ENCODE measurements at places on chromosomes 12 and 14. TPM values are rescaled to one million over a fixed set of nuclear protein-coding genes. Genes with fewer than 3 reads are reported as not detected.

NTN4 gene
- 5.4 TPM for total RNA-seq

DNA sequence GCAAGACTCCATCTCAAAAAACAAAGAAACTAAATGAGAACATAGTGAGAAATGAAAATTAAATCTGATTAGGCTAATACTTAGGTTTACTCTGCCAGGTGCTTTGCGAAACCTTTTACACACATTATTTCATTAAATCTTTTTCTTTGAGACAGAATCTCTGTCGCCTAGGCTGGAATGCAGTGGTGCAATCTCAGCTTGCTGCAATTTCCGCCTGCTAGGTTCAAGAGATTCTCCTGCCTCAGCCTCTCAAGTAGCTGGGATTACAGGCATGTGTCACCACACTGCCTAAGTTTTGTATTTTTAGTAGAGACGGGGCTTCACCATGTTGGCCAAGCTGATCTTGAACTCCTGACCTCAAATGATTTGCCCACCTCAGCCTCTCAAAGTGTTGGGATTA is 21.9 kb upstream of the EEA1 start:
- H3K27me3 ChIP-seq: no peaks in the 10 kb centered on the region
- no peak for DNase-seq
- no peaks in the 10 kb centered on the region for H3K4me1 ChIP-seq
- no peak overlapping the region for H3K4me3 ChIP-seq

- H3K36me3 ChIP-seq: no peaks in the 10 kb centered on the region
Measured at GRCh38 chr14:61033855-61034254, 52.8 kb downstream of the SLC38A6 start.

DNA sequence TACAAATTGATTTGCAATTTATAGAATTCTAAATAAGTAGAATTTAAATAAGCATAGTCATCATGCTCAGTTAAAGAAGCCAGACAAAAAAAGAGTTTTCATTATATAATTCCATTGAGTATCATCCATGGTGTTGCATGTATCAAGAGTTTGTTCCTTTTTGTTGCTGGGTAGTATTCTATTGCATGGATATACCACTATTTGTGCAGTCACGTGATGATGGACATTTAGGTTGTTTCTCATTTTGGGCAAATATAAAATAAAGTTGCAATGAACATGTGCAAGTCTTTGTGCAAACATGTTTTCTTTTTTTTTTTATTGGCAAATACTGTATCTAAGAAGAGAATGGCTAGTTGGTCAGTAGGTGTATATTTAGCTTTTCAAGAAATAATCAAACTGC is 186.2 kb upstream of the FRMD6 start:
- H3K27me3 ChIP-seq: no peaks in the 10 kb centered on the region
- no peak overlapping the region for H3K27ac ChIP-seq
- no peak overlapping the region for H3K4me3 ChIP-seq
- no peaks in the 10 kb centered on the region for H3K36me3 ChIP-seq
- peaks cover 19% of the 10 kb centered on the region for H3K4me1 ChIP-seq
- no peak for DNase-seq

RNU6-7 gene
- not detected for total RNA-seq

DNA sequence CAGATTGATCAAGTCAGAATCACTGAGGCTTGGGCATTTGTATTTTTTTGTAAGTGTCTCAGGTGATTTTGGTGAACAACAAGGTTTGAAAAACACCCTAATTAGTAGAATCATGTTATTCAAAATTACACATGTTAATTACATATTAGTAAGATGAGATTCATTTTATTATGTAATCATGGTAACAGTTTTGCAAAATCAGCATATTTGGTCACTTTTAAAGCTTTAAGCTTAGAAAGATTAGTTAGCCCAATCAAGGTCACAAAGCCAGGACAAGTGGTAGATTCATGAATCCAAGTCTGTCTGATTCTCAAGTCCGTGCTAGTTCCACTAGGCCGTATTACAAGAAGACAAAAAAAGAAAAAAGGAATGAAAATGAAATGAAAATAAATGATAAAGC is 218.4 kb upstream of the FAR2 start:
- no peaks in the 10 kb centered on the region for H3K27me3 ChIP-seq
- no peak overlapping the region for H3K27ac ChIP-seq
- no peaks in the 10 kb centered on the region for H3K36me3 ChIP-seq
- no peaks in the 10 kb centered on the region for H3K4me1 ChIP-seq
- no peak overlapping the region for H3K4me3 ChIP-seq
- DNase-seq: no peak

GRCh38 chr12:9707356-9707755 is 25.5 kb downstream of the CLECL1 start:
- H3K4me1 ChIP-seq: peaks cover 12% of the 10 kb centered on the region
- no peak overlapping the region for H3K4me3 ChIP-seq
- DNase-seq: no peak

RAB21 gene
- total RNA-seq: 37.8 TPM

DNA sequence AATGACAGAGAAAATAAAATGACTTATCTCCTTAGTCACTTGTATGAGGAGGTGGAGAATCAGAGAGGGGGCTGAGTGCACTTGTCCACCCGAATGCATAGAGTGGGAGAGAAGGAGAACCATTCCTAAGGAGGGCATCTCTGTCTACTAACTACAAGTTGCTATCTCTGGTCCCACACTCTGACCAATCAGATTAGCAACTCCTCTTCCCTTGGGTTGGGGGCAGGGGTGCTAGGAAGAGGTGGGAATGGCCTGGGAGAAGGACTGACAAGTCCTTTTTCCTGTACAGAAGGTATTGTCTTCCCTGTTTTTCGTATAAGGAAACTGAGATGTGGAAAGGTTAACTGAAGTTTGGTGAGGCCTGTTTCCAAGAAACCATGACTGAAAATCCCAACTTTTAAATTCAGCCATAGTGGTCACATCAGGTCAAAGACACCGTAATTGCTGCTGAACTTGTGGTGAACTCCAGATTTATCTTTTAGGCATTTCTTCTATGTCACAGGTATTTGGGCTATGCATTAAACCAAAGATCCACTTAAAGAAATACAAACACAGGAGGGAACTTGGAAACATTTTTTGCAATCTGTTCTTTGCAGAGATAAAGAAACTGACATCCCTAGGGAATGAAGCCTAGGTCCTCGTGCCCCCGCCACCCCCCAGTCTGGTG is 207.8 kb downstream of the CRADD start:
- no peaks in the 10 kb centered on the region for H3K4me1 ChIP-seq
- no peaks in the 10 kb centered on the region for H3K27me3 ChIP-seq
- H3K4me3 ChIP-seq: no peak overlapping the region
- H3K36me3 ChIP-seq: no peaks in the 10 kb centered on the region
- no peak for DNase-seq
- no peak overlapping the region for H3K27ac ChIP-seq

DNA sequence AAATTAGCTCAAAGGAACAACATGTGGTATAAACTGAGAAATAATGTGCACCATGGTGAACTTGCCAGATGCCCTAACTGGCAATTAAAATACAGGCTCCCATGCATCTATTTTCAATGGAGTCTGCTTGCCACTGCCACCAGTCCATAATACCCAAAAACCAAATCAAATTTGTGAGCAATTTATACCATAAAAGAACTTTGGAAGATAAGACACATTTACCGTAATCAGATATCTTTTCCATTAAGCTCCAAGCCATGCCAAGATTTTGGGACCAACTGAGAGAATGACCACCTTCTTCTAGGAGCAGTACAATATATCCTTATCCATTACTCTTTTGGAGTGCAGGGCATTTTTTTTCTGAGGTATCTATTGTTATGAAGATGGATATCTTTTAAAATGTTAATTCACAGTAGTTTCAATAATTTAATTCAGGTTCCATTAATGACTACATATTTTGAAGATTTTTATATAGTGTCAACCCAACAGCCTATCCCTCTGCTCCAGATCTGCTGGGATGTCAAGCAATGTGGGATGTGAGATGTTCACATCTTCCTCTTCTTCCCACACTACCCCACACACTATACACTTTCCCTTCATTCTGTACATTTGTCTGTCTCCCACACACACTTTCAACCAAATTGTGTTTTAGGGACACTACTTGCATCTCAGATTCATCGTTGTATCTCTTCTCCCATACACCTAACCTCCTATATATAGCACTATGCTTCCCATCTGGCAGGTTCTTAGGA is 53.3 kb downstream of the KIF21A start:
- H3K4me3 ChIP-seq: no peak overlapping the region
- no peaks in the 10 kb centered on the region for H3K27me3 ChIP-seq
- H3K4me1 ChIP-seq: no peaks in the 10 kb centered on the region

DNA sequence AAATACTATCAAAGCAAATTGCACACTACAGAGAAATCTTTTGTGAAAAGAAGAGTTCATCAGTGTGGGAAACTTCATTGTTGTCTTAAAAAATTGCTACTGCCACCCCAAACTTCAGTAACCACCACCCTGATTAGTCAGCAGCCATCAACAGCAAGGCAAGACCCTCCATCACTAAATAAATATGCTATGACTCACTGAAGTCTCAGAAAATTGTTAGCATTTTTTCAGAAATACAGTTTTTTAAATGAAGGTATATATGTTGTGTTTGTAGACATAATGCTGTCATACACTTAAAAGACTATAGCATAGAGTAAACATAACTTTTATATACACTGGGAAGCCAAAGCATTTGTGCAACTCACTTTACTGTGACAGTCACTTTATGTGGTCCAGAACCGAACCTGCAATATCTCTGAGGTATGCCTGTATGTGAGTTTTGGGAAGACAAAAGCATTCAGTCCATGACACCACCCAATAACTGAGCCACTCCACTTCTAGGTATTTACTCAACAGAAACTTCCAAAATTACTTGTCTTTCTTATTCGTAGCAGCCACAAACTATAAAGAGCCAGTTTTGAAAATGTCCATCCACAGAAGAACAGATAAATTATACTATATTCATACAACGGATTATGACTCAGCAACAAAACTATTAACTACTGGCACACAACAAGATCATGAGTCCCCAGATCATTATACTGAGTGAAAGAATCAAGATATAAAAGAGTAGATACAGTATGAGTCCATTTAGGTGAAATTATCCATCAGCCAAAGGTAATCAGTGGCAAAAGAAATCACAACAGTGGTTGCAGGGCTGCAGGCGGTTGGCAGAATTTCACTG is 649.6 kb downstream of the BCL11B start:
- no peak for DNase-seq
- no peaks in the 10 kb centered on the region for H3K27me3 ChIP-seq
- no peak overlapping the region for H3K4me3 ChIP-seq
- no peaks in the 10 kb centered on the region for H3K4me1 ChIP-seq
- H3K36me3 ChIP-seq: no peaks in the 10 kb centered on the region
